ENCODE measurements at places on chromosomes 2 and 18.

- no peak for DNase-seq
Measured at GRCh38 chr2:171800639-171801038, 93.4 kb downstream of the SLC25A12 start.

DNA sequence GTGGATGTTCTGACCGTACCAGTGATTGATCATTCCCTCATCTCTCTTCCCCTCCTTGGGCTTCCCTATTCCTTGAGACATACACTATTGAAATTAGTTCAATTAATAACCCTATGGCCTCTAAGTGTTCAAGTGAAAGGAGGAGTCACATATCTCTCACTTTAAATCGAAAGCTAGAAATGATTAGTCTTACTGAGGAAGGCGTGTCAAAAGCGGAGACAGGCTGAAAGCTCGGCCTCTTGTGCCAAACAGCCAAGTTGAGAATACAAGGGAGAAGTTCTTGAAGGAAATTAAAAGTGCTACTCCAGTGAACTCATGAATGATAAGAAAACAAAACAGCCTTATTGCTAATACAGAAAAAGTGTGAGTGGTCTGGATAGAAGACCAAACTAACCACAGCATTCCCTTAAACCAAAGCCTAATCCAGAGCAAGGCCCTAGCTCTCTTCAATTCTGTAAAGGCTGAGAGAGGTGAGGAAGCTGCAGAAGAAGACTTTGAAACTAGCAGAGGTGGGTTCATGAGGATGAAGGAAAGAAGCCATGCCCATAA lies 144.4 kb upstream of the LYPD6 start:
- DNase-seq, result no peak

DNA sequence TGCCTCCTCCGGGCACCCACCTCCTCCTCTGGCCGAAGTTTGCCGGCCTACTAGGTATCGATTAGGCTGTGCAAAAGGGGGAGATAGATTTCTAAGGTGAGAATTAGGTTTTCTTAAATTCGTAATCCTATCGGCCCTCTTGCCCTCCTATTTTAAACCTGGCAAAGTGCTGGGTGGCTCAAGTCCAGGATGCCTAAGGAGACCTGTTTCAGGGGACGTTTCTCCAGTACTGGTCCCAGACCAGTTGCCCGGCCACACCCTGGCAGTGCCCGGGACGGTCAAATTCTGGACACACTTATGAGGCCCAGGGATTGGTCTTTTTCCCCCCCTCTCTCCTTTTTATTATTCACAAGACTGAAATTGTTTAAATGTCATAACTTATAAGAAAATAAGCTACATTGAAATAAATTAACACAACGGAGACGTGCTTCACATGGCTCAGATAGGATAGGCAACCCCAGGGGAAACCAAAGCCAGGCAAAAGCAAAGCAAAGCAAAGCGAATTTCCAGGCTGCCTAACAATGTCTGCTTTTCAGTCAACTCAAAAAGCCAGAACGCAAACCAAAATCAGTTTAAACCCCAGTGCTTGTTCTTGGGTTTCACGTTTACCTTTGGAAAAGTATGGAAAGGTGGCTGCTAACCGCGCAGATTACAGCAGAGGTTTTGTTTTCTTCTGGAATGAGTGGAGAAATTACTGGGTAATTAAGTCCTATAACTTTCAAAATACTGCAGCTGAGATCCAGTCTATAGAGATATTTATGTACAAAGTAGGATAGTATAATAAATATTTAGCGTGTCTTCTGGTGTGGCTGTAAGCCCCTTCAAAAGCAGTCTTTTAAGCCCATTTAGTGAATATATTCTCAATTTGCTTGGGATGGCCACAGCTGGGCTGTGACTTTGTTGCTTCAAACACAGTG lies 3.0 kb downstream of the GBX2 start:
- no peak for DNase-seq

GRCh38 chr18:48927286-48928080 lies 23.3 kb downstream of the SMAD7 start:
- no peak for DNase-seq

GRCh38 chr18:52953387-52953786 lies 613.4 kb downstream of the DCC start:
- DNase-seq, result no peak

- DNase-seq, result no peak
Measured at GRCh38 chr18:41996020-41996419, 41.0 kb downstream of the PIK3C3 start.

GRCh38 chr2:183063083-183063482 lies 15.5 kb upstream of the DUSP19 start:
- DNase-seq, result no peak

DNA sequence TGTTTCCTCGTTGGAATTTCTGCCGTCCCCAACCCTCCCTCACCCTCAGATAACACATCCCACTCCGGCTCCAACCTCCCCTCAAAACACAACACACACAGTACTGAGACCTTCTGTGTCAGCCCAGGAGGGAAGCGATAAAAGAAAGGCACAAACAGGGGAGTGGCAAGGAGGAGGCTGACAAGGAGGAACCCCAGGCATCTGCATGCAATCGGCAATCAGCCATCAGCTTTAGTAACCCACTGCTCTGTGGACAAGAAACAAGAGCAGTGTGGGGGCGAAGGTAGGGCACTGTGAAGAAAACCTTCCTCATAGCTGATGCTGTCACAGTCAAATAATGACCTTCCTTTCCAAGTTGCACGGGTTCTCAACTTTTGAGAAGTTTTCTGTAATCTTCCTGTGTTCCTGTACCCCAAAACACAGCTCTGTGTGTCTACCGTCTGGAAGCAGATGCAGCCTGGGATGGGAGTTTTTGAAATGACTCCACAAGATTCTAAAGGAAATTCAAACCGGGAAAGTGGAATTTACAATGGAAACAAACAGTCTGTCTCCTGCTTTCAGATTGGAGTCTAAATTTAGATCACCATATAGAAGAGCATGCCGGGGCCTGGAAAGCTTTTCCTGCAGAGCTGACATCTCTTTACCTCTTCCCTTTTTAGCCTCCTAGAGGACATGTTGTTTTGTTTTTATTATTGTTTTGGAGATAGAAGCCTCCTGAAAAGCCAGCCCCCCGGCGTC lies 16.4 kb upstream of the LPIN2 start:
- no peak for DNase-seq
